Omental fat pad (tissue), 4 donors: ENCODE measurements at places on chromosomes 3 and 15.

- no peak for DNase-seq
Measured at GRCh38 chr15:60070838-60071493, 66.9 kb downstream of the FOXB1 start.

DNA sequence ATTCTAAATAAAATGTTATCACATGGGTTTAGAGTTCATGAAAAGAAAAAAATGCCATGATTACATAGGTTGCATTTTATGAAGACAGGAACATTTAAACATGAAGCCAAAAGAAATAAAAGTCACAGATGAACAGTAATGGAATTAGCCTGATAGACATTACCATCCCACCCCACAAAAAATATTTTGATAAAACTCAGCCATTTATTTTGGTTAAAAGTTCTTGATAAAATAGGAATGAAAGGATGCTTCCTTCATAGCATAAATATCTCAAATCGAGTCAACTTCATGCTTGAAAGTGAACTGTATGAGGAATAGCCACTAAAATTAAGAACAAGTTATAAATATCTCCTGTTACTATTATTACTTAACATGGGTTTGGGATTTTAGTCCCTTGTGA, 101.9 kb upstream of the TMC3 start:
- DNase-seq = no peak

DNA sequence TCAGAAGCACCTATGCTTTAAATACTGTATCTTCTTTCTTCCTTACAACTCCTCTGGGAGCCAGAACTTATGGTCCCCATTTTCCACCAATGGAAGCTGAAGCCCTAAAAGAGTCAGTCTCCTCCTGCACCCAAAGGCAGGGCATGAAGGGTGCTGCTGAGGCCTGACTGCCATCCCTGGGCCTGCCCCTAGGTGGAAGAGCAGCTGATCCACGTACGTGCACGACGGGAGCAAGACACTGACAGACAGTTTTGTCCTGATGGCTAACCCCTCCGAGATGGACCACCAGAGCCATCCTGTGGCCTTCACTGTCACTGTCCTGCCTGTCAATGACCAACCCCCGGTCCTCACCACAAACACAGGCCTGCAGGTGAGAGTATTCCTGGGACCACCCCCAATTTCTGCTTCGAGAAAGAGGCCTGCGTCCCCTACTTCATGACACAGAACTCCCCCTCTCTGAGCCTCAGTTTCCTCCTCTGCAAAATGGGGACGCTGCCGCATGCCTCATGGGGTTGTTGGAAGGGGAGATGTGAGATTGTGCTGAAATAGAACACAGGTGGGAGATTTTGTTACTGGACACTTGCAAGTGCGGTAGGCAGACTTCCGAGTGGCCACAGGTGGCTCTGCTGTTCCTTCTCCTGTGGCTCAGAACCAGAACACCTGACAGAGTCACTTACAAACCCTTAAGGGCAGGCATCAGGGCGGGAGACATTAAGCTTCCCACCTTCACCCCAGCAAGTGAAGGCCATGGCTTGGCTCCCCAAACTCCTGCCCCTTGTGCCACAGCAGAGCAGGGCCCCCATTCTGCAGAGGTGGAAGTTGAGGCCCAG, 175.4 kb downstream of the TBC1D2B start:
- no peak for DNase-seq

DNA sequence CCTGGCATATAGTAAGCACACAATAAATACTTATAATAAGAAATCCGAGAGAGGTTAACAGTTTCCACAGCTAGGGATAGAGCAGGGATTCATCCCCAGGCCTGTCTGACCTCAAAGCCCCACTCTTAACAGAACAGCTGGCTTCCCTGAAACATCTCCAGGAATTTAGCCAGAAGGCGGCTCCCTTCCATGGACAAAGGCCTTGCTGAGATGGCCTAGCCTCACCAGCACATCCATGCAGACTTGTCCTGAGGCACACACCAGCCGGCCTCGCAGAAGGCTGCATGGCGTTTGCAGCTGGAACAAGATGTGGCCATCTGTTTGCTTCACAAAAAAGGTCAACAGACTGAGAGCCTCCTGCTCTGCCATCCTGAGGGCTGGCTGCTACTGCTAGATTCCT, 245.4 kb downstream of the SLCO3A1 start:
- no peak for DNase-seq

- no peak for DNase-seq
Measured at GRCh38 chr3:71316066-71316777, 267.3 kb downstream of the FOXP1 start.

DNA sequence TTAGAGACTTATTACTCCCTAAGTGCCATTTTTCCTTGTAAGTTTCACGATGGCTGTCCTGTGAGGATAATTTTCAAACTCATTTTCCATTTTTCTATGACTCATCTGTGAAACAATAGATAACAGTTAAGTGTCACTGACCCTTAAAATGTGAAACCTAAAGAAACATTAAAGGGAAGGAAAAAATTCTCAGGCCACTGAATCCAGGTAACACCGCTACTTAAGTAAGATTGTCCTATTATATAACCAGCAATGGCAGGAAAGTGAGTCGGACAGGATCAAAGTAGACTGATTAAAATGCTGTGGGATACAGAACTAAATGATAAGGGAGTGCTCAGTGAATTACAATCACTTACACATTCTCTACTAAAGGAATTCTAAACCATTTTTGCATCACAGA, 12.4 kb downstream of the PLD1 start:
- DNase-seq = no peak

GRCh38 chr15:77747175-77748077, 114.7 kb upstream of the LINGO1 start:
- DNase-seq = no peak

DNA sequence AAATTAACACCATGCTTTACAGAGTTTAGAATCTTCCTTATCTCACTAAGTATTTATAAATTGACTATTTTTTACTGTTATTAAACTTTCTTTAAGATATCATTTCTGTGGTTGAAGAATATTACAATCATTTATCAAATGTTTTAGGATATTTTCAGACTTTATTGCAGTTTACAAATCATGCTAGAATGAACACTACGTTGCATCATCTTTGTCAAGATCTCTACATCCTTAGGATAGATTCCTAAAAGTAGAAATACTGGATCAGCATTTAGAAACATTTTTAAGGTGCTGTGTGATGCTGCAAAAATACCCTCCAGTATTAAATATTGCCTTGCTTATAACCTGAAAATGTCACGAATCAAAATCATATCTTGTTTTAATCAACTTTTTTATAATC, 2.5 kb upstream of the PLD1 start:
- DNase-seq = no peak

- no peak for DNase-seq
Measured at GRCh38 chr3:186057594-186057993, 51.3 kb downstream of the ETV5 start.

DNA sequence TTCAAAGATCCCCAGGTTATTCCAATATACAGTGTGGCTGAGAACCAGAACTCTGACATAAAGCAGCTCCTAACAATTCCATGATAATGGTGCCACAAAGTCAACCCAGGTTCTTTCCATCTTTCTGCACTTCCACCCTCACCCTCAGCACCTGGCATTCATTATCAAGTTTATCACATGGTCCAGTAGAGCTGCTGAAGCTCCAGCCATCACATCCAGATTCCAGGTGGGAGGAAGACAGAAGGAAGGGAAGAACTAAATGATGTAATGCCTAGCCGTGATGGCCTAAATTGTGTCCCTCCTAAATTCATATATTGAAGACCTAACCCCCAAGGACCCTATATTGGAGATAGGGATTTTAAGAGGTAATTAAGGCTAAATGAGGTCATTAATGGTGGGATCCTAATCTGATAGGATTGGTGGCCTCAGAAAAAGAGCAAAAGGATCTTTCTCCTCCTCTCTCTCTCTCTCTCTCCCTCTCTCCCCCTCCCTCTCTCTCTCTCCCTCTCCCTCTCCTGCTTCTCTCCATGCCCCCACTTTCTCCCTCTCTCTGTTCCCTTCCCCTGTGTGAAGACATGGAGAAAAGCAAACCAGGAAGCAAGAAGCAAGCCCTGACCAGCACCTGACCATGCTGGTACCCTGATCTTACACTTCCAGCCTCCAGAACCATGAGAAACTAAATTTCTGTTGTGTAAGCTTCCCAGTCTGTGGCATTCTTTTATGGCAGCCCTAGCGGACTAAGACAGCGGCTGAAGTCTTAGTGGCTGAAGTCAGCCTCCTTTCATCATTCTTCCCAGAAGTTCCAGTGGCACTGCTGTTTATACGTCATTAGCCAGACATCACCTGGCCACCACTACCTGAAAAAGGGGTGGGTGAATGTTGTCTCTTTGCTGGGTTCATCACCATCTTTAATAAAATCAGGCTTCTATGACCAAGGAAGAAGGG, 369.7 kb upstream of the PROK2 start:
- no peak for DNase-seq

DNA sequence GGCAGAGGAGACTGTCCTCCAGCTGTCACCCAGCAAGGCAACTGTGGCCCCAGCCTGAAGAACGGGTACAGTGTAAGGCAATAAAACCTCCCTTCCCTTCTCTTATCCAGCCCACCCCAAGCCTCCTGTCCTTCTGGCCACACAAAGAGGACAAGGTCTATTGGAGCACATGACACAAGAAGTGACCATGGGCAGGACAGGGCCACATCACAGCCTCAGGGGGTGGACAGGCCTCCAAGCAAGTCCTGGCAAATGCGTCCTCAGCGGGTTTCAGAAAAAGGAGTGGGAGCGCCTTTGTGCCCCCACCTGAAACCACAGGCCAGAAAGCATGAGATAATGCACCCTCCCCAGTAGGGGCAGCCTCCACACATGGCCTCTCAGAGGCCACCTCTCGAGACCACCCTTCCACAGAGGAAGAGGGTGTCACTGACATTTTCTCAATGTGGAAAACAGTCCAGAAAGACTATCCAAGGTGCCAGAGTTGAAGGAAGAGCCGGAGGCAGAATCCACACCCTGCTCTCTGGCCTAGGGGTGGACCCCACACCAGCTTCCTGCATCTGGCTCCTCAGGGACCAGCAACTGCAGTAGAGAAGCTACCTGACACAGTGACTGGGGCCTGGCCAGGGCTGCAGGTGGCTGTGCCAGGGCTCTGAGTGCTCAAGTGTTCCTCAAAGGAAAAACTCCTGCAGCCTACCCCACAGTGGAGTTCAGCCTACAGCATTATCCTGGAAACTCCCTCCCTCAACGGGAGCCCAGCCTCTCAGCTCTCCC, 43.9 kb downstream of the CCDC12 start:
- DNase-seq = no peak

DNA sequence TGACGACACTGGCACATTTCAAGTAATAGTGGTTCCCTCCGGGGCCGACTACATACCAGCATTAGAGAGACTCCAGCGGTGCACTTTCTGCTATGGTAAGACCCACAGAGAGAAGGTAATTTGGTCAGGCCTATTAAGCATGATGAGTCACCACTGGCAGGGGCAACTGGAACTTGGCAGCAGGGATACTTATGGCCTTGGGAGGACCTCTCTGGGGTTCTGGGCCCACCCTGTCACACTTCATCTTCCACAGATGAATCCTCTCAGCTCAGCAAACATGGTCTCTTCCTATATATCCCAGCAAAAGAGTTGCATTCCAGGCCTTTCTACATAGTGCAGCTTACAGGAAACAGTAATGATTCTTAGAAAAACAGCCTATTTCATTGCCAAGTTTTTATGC, 88.0 kb downstream of the PIK3R4 start:
- no peak for DNase-seq

DNA sequence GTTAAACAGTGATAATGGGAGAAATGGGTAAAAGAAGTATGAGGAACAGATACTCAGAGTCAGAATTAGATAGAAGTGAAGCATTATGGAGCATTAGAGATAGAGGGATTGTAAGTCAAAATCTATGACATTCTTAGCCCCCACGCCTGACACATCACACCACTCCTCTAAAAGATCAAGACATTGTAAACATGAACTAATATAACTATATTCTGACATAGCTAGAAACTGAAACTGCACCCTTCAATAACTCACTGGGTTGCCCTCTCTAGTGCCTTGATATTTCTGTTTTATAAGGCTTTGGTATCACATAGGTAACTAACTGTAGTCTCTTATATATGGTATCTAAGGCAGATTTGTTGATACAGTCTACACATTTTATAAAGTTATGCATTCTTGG, 684.3 kb upstream of the DPPA4 start:
- no peak for DNase-seq

GRCh38 chr15:60477916-60478565, 901 bp downstream of the ICE2 start:
- DNase-seq = no peak

GRCh38 chr3:142663865-142664264, 60.0 kb upstream of the TRPC1 start:
- DNase-seq = no peak

GRCh38 chr3:100556673-100557310, 52.6 kb upstream of the ADGRG7 start:
- DNase-seq = no peak

- no peak for DNase-seq
Measured at GRCh38 chr15:61888074-61888780, 172.0 kb downstream of the VPS13C start.

DNA sequence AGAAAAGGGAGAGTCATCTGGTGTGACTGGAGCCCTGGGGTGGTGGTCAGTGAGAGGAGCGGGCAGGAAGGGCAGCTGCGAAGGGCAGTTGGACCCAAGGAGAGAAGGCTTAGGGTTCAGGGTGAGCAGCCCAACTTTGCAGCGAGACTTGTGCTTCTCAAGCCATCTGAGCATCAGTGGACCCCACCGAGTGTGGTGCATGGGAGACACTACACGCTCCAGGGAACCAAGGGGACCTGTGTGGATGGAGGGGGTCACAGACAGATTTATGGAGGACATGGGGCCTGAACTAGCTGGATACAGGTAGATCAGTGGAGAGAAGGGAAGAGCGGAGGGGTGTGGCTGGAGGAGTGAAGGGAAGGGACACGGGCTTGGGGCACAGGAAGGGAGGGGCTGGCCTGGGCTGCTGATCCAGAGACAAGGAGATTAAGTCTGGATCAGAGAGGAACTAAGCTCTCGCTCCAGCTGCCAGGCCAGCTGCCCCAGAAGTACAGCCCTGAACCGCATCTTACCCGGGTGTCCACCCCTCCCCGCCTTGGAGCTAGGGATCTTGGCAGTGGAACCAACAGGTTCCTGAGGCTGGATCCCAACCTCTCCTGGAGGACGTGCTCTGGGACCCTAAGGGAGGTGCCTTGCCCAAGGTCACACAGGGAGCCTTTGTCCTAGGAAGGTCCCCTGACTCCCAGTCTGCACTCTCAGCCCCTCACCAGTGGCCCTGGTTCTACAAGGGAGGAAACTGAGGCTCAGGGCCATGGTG, 120.5 kb downstream of the CORO2B start:
- DNase-seq = no peak

DNA sequence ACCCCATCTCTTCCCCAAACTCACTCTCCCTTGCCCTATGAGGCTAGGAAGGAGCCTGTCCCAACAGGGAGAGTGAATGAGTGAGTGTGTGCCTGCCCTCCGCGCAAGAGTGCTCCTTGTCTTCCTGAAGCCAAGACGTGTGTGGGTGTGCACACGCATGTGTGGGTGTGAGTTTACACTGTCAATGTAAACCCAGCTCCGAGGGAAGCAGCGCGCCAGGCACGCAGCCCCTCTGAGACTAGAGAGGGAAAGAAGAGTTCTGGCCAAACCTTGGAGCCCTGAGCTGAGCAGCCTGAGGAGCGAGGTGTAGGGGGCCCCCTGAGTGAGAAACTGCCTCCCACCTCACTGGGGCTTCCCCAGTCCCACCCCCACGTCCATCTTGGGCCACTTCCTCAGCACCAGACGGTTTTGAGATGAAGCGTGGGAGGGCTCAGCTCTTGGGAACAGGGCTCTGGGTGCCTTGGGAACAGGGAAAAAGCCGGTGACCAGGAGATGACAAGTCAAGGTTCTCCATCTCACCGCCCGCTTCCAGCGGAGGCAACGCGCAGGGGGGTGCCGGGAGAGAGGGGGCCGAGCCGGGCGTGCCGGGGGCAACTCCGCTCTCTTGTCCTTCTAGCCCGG, 5.1 kb downstream of the MECOM start:
- no peak for DNase-seq

GRCh38 chr15:66573719-66574595, 8.2 kb upstream of the LCTL start:
- DNase-seq = no peak
